ENCODE measurements at places on chromosomes 4 and X.

GRCh38 chrX:25968920-25969319 lies 169.2 kb upstream of the MAGEB18 start:
- peak; percentile 67 for DNase-seq

DNA sequence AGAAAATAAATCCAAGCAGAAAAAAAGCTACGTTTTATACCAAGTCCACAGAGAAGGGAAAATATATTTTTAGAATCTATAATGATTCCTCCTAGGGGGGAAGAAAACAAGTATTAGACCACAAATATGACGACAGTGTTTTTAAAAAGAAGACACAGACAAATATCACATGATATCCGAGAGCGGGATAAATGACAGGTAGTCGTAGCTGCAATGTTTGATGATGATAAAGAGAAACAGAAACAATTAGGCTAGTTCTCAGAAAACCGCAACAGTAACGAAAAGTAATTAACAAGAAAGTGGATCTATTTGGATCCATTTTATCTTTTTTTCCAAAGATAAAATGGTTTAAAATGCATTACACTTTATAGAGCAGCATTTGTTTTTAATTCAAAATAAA lies 918 bp downstream of the HAUS3 start:
- DNase-seq = no peak

DNA sequence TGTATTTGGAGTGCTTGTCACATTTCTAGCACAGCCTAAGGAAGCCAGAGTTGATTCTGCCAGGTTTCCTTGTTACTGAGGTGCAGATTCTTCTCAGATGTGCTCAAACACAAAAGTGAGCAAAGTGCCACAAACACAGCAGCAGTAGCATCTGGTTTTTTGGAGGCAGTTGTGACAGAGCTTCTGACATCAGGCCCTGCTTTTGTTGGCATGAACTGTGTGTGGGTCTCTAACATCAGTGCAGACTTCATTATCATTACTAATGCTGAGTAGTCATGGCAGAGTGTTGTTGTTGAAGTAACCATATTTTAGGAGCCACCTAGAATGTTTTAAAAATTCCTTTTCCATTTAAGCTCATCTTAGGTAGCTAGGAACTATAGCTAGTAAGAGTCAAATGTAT lies 656.6 kb downstream of the ANKRD50 start:
- DNase-seq = no peak

GRCh38 chr4:107148904-107149303 lies 112.8 kb upstream of the DKK2 start:
- no peak for DNase-seq

GRCh38 chr4:173243321-173243720 lies 74.7 kb downstream of the GALNT7 start:
- peak; percentile 40 for DNase-seq

DNA sequence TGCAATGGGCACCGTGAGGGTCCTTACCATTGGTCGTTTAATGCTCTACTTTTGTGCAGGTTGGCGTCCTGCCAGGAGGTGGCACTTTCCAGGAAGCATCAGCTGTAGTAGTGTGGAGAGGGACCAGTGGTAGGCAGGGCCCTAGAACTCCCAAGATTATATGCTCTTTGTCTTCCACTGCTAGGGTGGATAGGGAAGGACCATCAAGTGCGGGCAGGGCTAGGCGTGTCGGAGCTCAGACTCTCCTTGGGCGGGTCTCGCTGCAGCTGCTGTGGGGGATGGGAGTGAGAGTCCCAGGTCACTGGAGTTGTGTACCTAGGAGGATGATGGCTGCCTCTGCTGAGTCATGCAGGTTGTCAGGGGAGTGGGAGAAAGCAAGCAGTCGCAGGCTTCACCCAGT lies 134.7 kb downstream of the KLF8 start:
- no peak for DNase-seq
